ENCODE measurements at places on chromosomes 1 and 21.

- DNase-seq = no peak
Measured at GRCh38 chr21:37432710-37433455, 66.3 kb downstream of the DYRK1A start.

DNA sequence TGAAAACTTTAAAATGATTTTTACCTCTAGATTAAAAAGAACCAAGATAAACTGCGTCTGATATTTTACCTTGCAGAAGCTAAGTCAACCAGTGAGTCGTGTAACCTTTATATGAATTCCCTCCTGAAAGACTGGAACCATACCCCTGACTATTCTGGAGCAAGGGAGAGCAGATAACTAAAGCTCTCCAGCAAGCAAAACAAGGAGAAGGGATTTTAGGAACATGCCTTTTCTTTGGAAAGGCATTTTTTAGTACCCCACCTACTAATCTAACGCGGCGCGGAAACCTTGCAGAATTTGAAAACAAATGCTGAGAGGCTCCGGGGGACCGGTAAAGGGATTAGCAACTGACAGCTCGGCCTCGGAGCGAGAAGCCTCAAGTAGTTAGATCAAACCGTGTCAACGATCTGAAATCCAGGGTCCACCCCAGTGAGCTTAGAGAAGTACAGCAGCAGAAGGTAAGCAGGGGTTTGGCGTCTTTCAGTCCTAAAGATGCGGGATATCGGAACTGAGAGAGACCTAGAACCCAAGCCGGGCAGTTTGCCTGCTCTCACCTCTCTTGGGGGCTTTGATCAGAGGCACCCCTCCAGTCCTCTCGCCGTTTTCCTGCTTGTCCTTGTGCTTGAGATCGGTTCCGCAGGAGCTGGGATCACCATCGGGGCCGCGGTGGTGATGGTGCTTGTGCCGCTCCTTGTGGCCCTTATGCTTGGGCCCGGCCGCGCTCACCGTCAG, 954 bp downstream of the RSBN1 start:
- peak; percentile 53 for DNase-seq

- DNase-seq = no peak
Measured at GRCh38 chr1:27152004-27152828, 2.7 kb downstream of the SLC9A1 start.

DNA sequence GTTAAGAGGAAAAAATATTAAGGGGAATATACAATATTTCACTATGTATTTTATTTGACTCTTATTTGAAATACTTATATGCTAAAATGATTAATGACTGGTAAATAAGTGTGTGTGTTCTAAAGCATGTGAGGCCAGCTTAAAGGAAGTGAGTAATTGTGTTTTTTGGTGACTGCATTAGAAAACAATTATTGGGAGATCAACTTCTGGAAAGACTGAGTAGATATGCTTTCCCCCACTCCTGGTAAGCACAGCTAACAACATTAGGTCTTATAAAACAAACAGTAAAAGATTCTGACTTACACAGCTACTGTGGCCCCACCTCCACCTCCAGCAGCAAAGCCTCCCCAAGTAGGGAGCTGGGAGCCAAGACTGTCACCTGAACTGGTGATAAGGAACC, 403.0 kb downstream of the SRGAP2C start:
- no peak for DNase-seq

- DNase-seq = peak; percentile 68
Measured at GRCh38 chr1:24199291-24199900, 12.3 kb upstream of the IFNLR1 start.

DNA sequence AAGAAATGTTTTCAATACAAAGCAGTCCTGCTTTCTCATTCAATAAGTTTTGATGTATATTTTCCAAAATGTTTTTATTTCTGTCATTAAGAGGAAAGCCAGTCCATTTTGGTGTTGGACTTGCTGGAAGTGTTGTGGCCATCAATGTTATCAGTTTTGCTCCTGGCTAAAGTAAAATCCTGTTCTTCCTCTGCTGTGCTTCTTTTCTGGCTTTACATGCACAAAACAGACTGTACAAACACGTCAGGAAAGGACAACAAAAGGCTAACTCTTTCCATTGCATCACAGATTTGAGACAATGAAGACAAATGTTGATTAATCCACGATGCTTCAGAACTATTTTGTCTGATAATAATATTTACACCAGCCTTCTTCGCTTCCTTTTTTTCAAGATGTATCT, 735.4 kb downstream of the LTN1 start:
- no peak for DNase-seq

GRCh38 chr1:54355931-54356679, 50.1 kb downstream of the SSBP3 start:
- peak; percentile 36 for DNase-seq

- DNase-seq = peak; percentile 68
Measured at GRCh38 chr1:18735224-18735997, 104.8 kb downstream of the PAX7 start.

- no peak for DNase-seq
Measured at GRCh38 chr1:204846546-204846945, 24.1 kb upstream of the NFASC start.

Data from aorta (tissue), 5 donors.